Stimulated activated CD8-positive, alpha-beta memory T cell treated with anti-CD3 and anti-CD28 coated beads, Interleukin-15, amount 100 ng/mL, for 48 hours (primary cell): ENCODE measurements at places on chromosomes 13 and 19.
A peak's percentile ranks its signal among the peaks of the same experiment; 100 is the strongest.

- DNase-seq: peak; percentile 66
Observed at GRCh38 chr19:45667620-45668341, at the start of gene GIPR. TSS of gene GIPR (plus strand) at chr19:45668221. CDS start at chr19:45669521, 1,300 bp downstream.

- DNase-seq: no peak
Observed at GRCh38 chr19:566403-566802, 6.0 kb upstream of the BSG start.

DNA sequence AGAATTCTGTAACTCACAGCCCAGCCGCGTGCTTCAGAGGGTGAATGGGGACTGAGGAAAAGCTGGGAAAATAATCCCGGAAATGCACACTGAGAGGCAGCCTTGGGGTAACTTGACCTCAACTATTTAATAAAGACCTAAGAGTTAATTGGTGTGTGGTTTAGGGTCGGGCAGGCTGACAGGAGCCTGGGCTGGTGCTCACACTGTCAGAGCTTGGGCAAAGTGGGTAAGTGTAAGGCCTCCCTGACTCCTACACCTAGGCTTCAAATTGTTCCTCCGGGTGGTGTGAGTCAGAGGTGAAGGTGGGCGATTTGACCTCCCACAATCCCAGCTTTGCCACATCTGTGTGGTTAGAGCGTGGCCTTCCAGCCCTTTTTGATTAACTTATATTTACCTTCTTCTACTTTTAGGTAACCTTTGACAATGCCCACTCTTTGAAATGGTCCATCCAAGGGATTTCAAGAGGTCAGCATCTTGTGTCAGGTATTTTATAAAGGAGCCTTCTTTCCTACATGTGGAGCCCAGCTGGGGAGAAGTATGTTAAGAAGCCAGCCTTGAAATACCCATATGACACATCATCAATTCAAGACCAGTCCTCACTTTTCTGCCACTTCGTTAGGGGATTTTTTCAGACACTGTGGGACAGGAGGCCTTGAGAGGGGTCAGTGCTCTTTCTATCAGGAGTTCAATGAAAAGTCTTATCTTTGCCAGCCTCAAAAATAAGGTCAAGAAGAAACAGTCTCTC, 114.2 kb downstream of the NUFIP1 start:
- no peak for DNase-seq

GRCh38 chr19:48480558-48481500, 11.7 kb downstream of the CYTH2 start:
- DNase-seq: no peak

- DNase-seq: no peak
Observed at GRCh38 chr13:102495663-102496062, 93.8 kb upstream of the FGF14 start.

DNA sequence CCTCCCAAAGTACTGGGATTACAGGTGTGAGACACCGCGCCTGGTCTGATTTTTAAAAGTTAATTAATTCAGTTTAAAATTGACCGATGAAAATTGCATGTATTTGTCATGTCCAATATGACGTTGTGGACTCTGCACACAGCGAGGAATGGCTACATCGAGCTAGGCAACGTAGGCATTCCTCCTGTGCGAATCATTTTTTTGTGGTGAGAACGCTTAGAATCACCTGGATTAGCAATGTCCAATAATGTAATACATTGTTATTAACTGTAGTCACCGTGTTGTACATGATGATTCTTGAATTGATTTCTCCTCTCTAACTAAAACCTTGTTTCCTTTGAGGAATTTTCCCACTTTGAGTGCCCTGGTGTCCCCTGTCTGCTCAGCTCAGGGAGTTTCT, 3.4 kb downstream of the LAIR2 start:
- DNase-seq: no peak

GRCh38 chr13:99435998-99436397, 65.3 kb upstream of the TM9SF2 start:
- no peak for DNase-seq

- DNase-seq: no peak
Observed at GRCh38 chr19:49856574-49857021, 5.6 kb downstream of the PTOV1 start.

DNA sequence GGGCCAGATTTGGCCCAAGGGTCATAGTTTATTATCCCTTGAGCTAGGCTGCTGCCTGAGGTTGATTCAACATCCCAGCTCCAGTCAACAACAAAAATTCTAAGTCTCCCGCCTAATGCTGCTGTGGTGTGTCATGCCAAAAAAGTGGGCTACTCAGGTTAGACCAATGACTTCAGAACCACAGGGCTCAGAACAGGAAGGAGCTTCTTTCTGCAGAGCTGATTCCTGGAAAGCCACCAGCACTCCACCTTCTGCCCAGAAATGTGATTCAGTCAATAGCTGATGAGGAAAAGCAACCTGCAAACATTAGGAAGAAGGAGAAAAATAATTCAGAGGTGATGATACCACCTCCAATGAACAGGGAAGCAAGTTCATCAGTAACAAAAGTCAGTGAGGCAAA, 56.1 kb upstream of the SERPINE3 start:
- no peak for DNase-seq

GRCh38 chr19:55832676-55833075, 877 bp upstream of the NLRP11 start:
- no peak for DNase-seq

GRCh38 chr19:49581007-49581508, at the start of gene PRRG2:
TSS of gene PRRG2 (plus strand) at chr19:49581316. CDS start at chr19:49583220, 1,904 bp downstream.
- no peak for DNase-seq

- DNase-seq: no peak
Observed at GRCh38 chr19:4060621-4061177, 6.0 kb downstream of the ZBTB7A start.

- no peak for DNase-seq
Observed at GRCh38 chr13:35767256-35767976, 290.9 kb upstream of the MAB21L1 start.

DNA sequence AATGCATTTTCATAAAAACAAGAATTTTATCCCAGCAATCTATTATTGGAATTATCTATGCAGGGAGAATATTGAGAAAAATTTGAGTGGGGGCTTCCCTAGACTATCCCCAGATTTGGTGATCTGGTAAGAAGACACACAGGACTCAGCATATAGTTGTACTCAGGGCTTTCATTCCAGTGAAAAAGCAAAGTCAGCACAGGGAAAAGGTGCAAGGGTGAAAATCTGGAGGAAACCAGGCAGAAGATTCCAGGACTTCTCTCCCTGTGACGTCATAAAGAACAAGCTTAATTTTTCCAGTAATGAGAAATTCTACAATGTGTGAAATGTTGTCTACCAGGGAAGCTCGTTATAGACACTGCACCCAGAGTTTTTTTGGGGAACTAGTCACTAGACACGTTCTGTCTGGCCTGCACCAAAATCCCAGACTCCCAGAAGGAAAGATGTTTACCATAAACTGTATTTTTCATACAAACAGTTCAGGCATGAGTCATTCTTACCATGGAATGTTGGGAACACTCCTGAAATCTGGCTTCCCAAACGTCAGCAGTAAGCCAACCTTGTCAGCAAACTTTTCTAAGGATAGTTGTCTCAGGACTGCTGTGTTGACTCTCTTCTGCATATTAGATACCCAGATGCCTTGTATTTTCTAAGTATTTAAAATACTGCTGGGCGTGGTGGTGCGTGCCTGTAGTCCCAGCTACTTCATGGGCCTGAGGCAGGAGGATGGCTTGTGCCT, 107.4 kb downstream of the DNAJC3 start:
- no peak for DNase-seq

GRCh38 chr13:67094952-67095351, 135.2 kb downstream of the PCDH9 start:
- DNase-seq: no peak
